ENCODE measurements at places on chromosomes 11 and 22.
A peak's percentile ranks its signal among the peaks of the same experiment; 100 is the strongest.

GRCh38 chr11:101126551-101127196 is 2.9 kb downstream of the PGR start:
- DNase-seq = no peak

DNA sequence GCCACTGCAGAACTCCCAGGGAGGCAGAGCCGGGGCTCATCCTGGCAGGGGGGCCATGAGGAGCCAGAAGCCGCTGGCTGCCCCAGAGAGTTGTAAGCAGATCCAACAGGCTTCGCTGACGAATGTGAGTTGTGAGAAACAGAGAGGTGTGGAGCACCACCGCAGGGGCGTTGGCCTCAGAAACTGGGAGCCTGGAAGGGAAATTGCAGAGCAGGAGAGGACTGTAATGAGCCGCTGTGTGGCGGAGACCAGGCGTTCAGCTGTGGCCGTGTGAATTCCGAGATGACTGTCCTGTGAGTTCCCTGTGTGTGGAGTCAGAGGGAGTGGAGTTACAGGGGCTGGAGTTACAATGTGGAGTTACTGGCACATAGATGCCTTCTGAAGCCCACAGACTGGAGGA is 27.7 kb upstream of the ETS1 start:
- DNase-seq = no peak

GRCh38 chr22:22015631-22016030 is 33.0 kb upstream of the TOP3B start:
- no peak for DNase-seq

GRCh38 chr11:104001561-104002056 is 34.8 kb upstream of the DDI1 start:
- DNase-seq = no peak

- no peak for DNase-seq
These were observed 32.5 kb downstream of the ALX4 start for GRCh38 chr11:44277196-44278090.

- no peak for DNase-seq
These were observed 208.1 kb downstream of the DBX1 start for GRCh38 chr11:19952116-19952605.

- DNase-seq = no peak
These were observed 473.4 kb downstream of the METTL15 start for GRCh38 chr11:28581286-28582242.

DNA sequence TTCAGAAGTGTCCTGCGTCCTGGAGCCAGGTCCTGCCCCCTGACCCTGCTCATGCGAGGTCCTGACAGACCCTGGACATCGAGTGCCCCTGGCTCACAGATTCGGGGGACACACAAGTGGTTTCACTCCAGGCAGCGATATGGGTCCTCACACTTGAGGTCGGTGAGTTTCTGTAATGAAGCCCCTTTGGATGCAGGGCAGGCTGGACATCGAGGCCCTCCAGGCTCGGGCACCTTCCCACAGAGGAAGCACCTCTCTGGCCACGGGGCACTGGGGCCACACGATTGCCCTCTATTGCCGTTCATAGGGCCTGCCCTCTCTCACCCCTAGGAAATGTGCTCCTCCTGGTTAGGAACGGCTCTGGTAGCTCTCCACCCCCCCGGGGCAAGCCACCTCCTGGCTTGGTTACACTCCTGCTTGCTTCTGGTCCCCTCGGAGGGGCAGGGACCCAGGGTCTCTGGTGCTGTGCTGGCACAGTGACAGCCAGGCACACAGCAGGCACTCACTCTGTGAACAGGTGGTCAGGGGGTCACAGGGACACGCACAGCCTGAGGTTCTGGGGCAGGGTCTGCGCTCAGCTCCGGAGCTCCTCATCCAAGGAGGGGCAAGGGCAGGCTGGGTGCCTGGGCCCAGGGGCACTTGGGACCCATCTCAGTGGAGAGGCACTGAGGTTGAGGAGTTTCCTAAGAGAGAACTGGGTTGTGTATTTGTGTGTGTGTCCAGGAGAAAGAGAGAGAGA is 907.7 kb downstream of the BRD1 start:
- no peak for DNase-seq

- no peak for DNase-seq
These were observed 34.7 kb upstream of the PRR5 start for GRCh38 chr22:44667276-44667675.

DNA sequence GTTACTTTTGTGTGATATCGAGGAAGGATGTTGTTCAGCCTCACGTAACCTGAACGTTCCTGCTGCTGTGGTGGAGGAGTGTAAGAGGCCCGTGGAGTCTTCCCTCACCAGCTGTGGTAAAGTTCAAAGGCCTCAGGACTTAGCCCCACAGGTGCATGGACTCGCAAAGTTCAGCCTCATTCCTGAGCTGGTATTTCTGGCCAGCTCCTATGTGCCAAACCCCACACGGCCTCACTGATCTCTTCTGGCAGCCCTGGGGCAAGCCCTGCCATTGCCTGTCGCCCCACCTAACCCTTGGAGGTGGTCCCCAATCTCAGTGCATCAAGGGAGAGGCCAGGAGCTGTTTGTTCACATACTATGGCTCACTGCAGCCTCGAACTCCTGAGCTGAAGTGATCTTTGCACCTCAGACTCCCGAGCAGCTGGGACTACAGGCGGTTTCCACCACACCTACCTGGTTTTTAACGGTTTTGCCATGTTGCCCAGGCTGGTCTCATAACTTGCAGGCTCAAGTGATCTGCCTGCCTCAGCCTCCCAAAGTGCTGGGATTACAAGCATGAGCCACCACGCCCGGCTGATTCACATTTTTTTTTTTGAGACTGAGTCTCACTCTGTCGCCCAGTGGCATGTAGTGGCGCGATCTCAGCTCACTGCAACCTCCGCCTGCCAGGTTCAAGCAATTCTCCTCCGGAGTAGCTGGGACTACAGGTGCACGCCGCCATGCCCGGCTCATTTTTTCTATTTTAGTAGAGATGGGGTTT is 2.2 kb downstream of the PHRF1 start:
- DNase-seq = no peak

DNA sequence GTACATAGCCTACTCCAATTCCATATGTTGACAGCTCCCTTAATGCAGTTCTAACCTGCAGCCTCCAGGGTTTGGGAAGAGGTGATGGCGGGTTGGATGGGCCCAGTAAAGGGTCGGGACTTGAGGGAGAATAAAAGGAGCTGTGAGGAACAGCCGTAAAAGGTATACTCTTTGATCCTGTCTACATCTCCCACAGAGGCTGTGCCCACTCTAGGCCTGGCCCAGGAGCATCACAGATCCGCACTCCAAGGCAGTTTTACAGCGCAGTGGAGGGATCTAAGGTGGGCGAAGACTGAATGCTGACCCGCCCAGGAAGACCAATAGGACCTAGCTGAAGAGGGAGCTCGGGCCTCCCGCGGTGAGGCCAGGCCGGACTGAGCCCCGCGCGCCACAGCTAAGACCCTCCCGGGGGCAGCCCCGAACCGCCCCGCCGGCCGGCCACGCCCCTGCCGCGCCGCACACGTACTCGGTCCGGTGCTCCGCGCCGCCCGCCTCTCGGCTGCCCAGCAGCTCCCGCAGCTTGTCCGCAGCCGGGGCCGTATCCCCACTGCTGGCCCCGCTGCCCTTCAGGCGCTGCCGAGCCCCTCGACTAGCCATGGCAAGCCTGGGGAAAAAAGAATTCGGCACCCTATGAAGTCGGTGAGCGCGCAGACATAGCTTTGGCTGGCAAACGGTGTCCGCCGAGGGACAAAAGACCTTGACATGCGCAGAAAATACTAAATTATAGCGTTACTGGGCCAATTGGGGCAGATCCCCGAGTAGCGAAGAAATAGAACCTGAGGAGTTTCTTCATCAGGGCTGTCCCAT is at the start of gene ALG9:
Gene ALG9 (minus strand): TSS at position 696 of the 807 bp plus-strand sequence. CDS start 99 bp downstream, at position 597.
- peak; percentile 86 for DNase-seq

DNA sequence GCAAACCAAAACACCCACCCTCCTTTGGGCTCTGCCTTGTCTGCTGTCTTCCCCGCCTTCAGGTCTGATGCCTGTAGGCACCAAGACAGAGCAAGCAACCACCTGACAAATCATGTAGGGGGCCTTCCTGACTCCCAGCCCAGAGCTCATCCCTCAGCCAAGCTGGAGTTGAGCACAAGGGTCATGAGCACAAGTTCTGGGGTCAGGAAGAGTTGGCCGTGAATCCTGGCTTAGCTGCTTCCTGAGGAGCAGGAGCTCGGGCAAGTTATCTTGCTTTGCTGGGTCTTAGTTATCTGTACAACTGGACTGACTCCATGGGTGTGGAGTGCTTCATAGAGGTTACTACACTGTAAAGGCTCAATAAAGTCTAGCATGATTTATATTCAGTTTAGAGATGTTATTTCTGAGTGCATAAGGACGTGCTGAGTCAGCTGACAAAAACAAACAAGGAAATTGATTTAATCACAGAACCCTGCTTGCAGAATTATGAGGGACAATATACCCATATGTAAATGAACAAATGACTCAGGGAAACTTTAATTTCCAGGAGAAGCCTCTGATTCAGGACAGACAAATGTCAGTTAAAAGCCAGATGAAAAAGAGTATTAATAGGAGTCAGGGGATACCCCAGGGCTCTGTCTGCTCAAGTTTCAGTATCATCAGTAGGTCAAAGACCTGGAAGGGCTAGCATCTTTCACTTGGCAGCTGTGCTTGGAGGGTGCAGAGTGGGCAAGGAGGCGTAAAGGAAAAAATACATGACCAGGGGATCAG is 15.0 kb upstream of the APOA1 start:
- peak; percentile 51 for DNase-seq

DNA sequence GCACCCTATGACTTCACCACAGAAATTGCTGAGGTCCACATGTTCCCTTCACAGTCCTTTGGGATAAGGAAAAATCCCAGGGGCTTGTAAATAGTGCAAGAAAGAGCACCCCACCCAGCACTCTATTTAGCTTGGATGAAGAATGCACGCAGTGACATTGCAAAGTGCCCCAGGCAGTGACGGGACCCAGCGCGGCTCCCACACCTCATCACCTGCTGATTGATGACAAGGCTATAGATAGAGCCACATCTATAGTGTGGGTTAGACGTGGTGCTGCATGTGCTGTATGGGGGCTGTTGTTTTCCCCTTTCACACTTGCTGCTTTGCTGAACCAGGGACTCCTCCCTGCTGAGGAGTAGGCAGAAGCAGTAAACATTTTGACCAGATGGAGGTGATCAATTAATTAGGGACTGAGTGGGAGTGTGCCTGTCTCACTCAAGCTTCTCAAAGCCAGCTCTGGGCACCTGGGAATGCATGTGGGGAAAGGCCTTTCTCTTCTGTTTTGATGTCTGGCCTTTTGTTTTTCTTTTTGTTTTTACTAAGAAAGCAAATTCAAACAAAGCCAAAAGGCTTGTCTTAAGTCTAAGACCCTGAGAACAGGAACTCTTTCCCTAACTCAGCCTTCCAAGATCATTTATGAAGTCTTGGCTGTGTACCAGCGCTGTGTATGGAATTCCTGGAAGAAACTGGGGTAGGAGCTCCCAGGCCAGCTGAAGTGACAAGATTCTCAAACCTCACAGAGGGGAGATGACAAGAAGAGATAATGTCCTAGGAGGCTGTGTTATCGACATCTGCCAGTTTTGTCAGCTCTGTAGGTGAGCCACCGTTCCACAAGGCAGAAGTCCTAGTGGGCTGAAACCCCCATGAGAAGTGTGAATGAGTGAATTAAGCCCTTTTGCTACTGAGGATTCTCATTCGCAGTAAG is 219.7 kb downstream of the BARX2 start:
- DNase-seq = no peak

- peak; percentile 93 for DNase-seq
These were observed 27.3 kb downstream of the MARK2 start for GRCh38 chr11:63866211-63866610.

- DNase-seq = no peak
These were observed 22.3 kb downstream of the VPS37C start for GRCh38 chr11:61138935-61139334.

DNA sequence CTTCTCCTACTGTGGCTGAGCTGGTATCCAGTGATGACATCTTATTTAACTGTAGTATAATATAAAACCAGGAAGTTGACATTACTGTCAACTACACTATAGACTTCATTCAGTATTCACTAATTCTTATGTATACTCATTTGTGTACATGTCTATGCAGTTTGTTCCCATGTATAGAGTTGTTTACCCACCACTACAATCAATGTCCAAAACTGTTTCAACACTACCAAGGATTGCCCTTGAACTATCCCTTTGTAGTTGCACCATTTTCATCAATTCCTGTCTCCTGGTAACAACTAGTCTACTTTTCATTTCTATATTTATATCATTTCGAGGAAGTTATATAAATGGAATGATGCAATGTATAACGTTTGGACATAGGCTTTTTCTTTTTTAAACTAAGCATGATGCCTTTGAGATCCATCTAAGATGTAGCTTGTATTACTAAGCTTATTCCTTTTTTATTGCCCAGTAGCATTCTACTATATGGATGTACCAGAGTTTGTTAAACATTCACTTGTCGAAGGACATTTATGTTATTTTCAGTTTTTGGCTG is 39.2 kb downstream of the TMEM135 start:
- DNase-seq = no peak

- no peak for DNase-seq
These were observed 72.6 kb upstream of the PARVG start for GRCh38 chr22:44108076-44108475.

- DNase-seq = peak; percentile 96
These were observed 6.7 kb downstream of the CENPM start for GRCh38 chr22:41939981-41940831.

DNA sequence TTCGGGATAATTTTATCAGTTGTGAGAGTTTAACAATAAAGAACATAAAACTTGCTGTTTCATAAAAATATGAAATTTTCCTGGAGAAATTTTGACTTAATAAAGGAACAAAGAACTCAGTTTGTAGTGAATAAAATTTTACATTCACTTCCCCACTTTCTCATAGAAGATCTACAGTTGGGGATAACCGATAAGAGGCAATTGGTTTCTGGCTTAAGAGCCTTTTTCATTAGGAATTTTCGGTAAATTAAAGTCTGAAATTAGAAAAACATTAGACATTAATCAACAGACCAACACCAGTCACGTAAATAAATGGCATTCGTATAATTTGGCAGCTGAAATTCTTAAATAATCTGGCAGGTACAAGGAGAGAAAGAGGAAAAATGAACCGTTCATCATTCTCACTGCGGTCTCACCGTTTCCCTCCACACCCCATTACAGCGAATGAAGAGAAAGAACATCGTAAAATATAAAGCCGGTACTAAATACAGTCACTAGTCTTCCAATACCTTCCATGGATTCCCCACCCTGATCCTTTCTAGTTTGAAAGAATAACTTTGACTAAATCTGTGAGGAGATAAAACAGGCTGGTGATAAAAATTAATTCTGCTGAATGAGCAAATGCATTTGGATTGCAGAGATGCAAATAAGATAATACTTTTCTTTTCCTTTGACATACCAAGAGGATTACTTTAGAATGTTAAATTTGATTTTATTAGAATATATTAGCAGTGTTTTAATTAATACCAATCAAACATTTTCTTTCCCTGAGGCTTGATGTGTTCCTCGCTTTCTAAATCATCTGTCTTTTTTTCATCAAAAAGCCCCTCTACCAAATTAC is 19.5 kb downstream of the BLID start:
- DNase-seq = no peak

- no peak for DNase-seq
These were observed 10.9 kb upstream of the NEAT1 start for GRCh38 chr11:65411681-65412070.
